Right ventricle myocardium superior (tissue), 1 donor: ENCODE measurements at places on chromosomes 1 and 21.
A peak's percentile ranks its signal among the peaks of the same experiment; 100 is the strongest.

GRCh38 chr1:65213271-65214023 lies 65.4 kb downstream of the AK4 start:
- no peak for DNase-seq

DNA sequence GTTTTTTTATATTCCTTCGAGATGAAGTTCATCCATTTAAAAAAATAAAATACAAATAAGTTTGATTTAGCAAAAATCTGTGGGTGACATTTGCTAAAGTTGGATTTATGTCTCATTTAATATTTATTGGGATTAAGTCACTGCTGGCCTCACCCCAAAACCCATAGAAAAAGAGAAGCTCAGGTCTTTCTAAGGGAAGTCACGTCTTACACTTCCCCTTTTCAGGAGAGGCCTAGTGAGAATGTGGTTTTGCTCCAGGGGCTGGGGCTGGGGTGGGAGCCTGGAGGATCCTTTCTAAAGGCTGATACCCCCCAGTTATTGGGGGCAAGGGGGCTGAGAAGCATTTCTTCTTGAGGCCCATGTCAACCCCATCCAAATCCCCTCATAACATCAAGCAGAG lies 300.3 kb downstream of the DSCAM start:
- DNase-seq = no peak

DNA sequence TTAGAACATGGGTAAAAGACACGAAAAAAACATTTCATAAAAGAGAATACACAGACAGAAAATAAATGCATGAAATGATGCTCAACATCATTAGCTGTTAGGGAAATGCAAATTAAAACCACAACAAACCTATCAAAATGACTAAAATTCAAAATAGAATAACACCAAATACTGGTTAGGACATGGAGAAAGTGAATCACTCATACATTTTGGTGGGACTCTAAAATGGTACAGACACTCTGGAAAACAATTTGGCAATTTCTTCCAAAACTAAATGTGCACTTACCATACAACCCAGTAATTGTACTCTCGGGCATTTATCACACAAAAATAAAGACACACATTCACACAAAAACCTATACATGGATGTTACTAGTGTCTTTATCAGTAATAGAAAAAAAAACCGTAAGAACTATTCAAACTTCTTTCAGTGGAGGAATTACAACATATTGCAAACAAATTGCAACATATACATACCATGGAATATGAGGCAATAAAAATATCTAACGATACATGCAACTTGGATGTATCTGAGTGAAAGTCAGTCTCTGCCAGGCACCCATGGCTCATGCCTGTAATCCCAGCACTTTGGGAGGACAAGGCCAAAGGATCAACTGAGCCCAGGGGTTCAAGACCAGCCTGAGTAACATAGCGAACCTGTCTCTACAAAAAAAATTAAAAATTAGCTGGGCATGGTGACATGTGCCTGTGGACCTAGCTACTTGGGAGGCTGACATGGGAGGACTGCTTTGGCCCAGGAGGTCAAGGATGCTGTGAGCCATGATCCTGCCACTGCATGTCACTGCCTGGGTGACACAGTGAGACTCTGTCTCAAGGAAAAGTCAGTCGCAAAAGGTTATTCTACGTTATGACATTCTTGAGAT lies 19.6 kb downstream of the HSF2BP start:
- no peak for DNase-seq

GRCh38 chr21:16307256-16307655 lies 577.5 kb downstream of the USP25 start:
- DNase-seq = no peak

GRCh38 chr1:204600203-204600602 lies 84.0 kb downstream of the MDM4 start:
- DNase-seq = no peak

- DNase-seq = no peak
Measured at GRCh38 chr1:231272880-231273279, 31.9 kb downstream of the GNPAT start.

GRCh38 chr1:237005674-237006073 lies 1.4 kb upstream of the MT1HL1 start:
- no peak for DNase-seq

DNA sequence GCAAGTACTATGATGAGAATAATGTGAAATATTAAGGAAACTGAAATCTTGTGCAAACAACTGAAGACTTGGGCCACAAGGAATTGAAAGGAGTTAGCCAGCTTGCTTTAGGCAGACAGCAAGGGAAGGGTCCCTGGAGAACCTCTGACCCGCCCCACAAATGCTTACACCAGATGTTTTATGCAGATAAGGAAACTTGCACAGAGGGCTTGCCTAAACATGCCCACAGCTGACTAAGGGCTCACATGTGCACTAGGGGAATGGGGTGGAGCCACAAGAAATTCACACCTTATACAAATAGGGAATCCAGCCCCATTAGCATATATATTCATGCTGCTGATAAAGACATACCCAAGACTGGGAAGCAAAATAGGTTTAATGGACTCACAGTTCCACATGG lies 86.1 kb upstream of the CYYR1 start:
- DNase-seq = no peak

GRCh38 chr21:36542312-36543101 lies 62.6 kb upstream of the CLDN14 start:
- DNase-seq = no peak

DNA sequence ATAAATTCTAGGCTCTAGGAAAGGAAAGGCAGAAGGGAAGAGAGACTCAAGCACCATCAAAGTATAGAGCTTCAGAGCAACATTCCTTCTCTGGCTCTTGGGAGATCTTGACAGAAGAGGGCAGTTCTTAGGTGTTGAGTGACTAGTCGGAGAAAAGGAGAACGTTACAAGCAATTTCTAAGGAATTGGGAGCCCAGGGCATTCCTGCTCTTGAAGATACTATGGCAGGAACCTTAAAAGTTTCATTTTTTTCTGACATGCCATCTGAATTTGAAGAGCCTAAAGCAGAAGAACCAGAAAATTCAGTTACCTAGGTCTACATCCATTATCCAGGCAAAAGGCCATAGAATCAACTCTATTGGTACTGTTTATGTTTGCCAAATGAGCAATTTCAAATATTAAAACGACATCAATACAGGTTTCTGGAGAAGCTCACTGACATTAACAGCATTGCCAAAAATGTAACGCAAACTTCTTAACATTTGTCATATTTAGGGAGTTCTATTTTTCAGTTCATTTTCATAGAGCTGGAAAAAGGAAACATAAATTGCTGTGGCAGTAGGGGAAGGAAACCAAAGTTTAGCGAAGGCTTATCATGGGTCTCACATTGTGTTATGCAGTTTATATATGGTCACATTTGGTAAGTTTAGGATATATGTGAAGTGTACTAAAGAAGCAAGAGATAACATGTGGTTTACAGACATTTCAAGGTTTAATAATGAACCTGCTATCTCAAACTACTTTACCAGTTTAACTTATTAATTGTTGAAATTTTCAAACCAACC lies 210.1 kb upstream of the NRIP1 start:
- no peak for DNase-seq

- DNase-seq = no peak
Measured at GRCh38 chr1:30933874-30934252, 25.3 kb upstream of the SDC3 start.

DNA sequence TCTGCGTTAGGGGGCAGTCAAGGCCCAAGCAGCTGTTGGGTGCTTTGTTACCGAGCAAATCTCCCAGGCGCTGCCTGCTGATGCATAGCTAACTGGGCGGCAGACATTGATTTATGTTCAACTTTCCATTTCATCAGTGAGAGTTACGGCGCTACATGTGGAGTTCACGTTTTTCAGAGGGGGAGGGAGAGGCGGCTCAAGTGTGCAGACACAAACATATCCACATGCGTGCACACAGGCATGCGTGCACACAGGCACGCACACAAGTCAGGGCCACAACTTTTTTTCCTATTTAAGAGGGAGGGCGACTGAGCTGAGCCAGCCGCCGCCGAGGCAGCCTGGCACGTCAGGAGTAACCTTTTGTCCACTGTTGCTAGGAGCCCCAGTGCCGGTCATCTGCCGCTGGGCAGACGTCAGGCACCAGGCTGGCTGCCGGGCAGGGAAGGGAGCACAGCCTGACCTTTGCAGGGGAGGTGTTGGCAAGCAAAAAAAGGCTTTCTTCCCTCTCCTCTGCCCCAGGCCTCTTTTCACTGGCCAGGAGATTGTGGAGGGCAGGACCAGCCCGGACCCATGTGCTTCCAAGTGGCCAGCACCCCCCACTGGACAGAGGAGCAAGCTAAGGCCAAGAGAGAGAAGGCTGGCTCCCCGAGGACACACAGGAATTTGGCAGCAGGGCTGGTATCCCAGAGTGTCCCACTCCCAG lies 73.3 kb downstream of the MRPL37 start:
- peak; percentile 72 for DNase-seq

- no peak for DNase-seq
Measured at GRCh38 chr21:33208534-33208933, 21.2 kb upstream of the IFNAR2 start.

DNA sequence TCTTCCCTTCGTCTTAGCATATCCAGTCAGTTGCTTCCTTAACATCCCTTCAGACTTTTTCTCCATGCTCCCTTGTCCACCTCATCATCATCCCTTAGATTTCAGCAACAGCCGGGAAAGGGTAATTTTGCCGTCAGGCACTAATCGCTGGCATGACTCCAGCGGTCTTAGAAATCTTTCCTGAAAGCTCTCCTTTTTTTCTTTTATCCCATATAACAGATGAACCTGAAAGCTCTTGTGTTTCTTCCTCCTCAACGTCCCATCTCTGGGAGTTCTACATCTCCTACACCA lies 10.4 kb upstream of the BOLA1 start:
- no peak for DNase-seq

GRCh38 chr1:94011129-94011528 lies 101.9 kb upstream of the GCLM start:
- no peak for DNase-seq

- DNase-seq = no peak
Measured at GRCh38 chr1:163588796-163589195, 267.0 kb downstream of the NUF2 start.

DNA sequence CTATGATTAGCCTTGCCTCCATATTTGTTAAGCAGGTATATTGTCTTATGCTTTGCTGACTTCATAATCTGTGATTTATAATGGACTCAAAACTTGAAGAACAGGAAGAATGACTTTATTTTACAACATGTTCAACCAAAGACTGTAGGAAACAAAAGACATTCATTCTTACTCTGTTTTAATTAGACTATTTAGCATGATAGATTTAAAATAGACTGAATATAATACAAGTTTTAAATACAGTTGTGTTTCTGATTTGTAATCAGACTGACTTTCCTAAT lies 63.1 kb downstream of the CDC14A start:
- no peak for DNase-seq

DNA sequence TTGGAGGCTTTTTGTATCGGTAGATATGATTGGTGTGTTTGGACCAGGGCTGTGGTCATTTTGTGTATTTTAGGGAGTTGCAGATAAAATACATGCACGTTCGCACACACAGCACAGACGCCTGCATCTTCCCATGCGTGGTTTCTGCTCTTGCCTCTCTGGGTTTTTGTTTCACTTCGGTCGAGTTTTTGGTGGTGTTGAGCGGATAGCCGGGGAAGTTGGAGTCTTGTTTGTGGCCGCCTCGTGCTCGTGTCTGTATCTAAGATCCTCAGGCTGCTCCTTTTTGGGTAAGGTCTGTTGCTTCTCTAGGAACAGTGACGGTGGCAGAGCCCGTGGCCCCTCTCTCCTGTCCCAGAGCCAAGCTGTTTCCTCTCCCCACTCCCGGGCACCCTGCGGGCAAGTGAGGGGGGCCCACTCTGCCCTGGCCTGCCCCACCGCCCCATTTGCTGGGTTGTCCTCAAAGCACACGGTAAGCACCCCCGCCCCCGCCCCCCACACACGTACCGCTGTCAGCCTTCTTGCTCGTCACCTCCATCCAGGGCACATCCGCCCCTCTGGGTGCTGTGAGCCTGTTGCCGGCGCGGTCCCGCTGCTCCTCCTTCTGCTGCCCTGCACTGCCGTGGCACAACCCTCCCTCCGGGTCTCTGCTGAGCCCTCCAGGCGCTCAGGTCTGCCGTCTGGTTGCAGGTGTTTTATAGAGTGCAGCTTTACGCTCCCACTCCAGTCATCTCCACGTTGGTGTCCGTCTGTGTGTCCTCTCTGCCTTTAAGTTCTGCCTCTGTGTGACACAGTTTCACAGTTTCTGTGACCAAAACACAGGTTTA lies 51.9 kb downstream of the AGPAT3 start:
- DNase-seq = no peak

- no peak for DNase-seq
Measured at GRCh38 chr1:111709986-111710385, 29.2 kb downstream of the INKA2 start.

- no peak for DNase-seq
Measured at GRCh38 chr1:43994071-43994470, 2.7 kb downstream of the CCDC24 start.

- DNase-seq = no peak
Measured at GRCh38 chr1:155064111-155064831, 731 bp downstream of the EFNA4 start.

- DNase-seq = no peak
Measured at GRCh38 chr1:248857749-248858095, 1.2 kb downstream of the ZNF692 start.

DNA sequence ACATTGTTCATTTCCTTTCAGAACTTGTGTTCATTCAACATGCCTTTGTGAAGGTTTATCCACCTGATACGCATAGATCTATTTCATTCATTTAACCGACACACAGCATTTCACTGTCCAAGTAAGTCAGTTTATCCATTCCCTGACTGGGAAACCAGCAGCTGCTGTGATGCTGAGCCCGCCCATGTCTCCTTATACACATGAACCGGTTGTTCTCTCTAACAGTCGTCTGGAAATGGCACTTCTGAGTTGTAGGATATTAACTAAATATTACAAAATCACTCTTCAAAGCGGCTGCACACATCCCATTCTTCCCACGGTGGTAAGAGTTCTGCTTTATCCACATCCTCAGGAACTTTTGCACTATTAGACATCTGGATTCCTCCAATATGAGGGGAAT lies 71.1 kb downstream of the NPHP4 start:
- no peak for DNase-seq

GRCh38 chr1:217136895-217137205 lies 413.6 kb upstream of the ESRRG start:
- DNase-seq = no peak

DNA sequence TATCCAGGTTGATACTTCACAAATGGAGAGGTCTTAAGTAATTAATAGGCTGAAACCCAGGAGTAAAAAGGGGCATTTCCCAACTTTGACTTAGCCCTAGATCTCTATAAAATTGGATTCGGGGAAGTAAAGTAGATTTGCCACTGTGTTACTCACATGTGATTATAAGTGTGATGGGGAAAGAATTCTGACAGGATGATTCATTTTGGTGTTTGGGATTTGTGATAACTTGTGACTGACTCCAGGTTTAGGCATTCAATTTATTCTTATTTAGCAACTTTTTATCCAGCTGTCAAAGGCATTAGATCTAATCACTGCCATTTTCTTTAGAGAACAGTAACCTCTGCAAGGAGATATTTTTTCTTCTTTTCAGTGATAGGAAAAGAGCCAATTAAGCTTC lies 175.5 kb downstream of the ASTN1 start:
- DNase-seq = no peak

- no peak for DNase-seq
Measured at GRCh38 chr1:8980656-8981055, 35.0 kb downstream of the CA6 start.
